ENCODE measurements at places on chromosomes 2 and 18.

DNA sequence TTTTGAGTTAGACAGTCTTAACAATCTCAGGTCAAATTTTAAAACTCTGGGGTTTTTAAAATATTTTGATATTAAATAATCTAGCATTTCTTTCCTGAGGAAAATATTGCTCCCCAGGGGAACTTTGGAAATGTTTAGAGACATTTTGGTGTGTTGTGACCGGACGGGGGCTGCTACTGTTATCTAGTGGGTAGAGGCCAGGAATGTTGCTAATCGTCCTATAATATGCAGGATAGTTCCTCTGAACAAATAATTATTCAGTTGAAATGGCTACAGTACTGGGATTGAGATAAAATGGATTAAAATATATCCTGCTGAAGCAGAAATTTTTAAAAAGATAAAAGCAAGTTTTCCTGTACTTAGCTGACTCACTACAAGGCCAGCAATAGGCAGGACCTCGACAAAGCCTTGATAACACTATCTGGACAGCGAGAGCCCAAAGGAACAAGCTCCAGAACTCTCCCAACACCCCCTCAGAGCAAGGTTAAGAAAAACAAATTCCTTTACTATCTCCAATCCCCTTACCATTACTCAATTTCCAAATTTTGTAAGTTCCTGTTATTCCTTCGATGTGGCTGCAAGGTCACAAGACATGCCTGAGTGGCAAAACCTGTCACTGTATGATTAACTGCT lies 1407.4 kb downstream of the SUCLG1 start:
- no peaks in the 10 kb centered on the region for H3K36me3 ChIP-seq
- peaks cover 36% of the 10 kb centered on the region for H3K4me1 ChIP-seq
- H3K27ac ChIP-seq = peak overlapping the region; percentile 67
- H3K27me3 ChIP-seq = no peaks in the 10 kb centered on the region

DNA sequence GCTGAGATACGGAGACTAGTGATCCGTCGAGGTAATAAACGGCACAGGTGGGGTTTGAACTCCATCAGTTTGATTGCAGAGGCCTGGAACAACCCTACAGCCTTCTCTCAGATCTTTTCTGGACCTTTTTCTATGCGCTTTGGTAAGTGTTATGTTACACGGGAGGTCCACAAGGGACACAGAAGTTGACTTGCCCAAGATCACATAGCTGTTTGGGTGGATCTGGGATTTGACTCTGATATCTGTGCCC lies 1.1 kb upstream of the DNPEP start:
- no peak overlapping the region for H3K4me3 ChIP-seq
- DNase-seq = no peak
- H3K27me3 ChIP-seq = peaks cover 2% of the 10 kb centered on the region
- H3K36me3 ChIP-seq = no peaks in the 10 kb centered on the region
- peaks cover 9% of the 10 kb centered on the region for H3K4me1 ChIP-seq

DNA sequence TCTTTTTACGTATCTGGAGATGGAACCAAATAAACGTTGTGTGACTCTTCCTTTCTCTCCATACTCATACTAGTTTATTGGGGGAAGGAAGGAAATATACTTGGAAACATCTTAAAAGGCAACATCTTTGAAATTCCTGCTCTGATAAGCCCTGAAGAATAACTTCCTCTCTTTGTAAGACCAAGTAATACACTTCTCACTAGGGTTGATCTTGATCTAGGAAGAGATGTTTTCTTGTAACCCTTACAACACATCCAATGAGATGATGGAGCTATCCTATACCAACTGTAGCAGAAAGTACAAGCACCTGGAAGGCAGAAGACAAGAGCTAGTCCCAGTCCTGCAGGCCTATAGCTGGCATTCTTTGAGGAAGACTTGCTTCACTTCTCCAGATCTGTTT lies 2.0 kb downstream of the ANKRD44 start:
- peaks cover 6% of the 10 kb centered on the region for H3K27me3 ChIP-seq
- no peaks in the 10 kb centered on the region for H3K36me3 ChIP-seq
- no peak overlapping the region for H3K27ac ChIP-seq
- no peak overlapping the region for H3K4me3 ChIP-seq

GRCh38 chr18:29753379-29753778 lies 1289.2 kb downstream of the DSC3 start:
- no peak for DNase-seq
- H3K27me3 ChIP-seq = no peaks in the 10 kb centered on the region

DNA sequence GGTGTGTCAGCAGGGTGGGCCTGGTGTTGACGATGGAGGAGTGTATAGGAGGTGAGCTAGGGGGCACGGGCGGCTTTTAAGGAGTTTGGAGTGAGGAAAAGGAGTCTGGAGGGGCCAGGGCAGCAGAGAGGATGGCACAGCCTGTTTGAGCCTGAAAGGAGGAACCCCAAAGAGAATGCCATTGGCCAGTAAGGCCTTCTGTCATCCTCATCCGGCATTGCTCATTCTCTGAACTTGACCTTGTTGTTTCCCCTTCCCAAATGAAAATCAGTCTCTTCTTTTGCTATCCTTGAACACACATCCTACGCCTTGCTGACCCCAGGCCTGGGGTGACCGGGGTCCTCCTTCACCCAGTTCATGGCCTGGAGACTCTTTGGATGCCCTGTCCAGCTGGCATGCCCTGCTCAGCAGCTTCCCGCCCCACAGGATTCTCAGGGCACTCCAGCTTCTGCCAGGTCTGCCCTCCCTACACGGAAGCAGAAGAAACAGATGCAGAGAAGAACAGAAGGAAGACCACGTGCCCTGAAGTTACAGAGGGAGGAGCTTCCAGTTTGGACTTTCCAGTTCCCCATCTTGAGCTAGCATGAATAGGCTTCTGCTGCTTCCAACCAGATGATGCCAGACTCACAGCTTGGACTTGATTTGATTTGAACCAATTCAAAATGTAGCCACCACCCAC lies 20.5 kb upstream of the KIF3C start:
- H3K27ac ChIP-seq = no peak overlapping the region
- no peak overlapping the region for H3K4me3 ChIP-seq
- H3K27me3 ChIP-seq = no peaks in the 10 kb centered on the region
- no peak for DNase-seq
- H3K36me3 ChIP-seq = no peaks in the 10 kb centered on the region

DNA sequence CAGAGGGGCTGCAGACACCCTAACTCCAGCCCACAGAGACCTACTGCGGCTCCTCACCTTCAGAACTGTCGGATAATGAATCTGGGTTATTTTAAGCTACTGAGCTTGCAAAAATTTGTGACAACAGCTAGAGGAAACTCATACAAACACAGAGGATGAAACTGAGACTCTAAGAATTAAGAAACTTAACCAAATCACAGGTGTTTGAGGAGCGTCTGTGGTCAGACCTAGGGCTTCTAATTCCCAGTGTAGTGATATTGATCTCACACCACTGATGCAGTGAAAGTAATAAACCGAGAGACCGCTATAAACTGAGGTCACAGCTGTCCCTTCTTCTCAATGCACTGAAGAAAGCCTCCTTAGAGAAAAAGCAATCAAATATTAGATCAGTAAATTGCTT lies 110.1 kb downstream of the RGPD3 start:
- no peak for DNase-seq
- no peak overlapping the region for H3K4me3 ChIP-seq
- no peaks in the 10 kb centered on the region for H3K36me3 ChIP-seq

- peaks cover 15% of the 10 kb centered on the region for H3K4me1 ChIP-seq
- H3K27me3 ChIP-seq = no peaks in the 10 kb centered on the region
- no peak for DNase-seq
- H3K4me3 ChIP-seq = no peak overlapping the region
- H3K27ac ChIP-seq = no peak overlapping the region
Observed at GRCh38 chr18:48787203-48788151, 163.3 kb downstream of the SMAD7 start.

DNA sequence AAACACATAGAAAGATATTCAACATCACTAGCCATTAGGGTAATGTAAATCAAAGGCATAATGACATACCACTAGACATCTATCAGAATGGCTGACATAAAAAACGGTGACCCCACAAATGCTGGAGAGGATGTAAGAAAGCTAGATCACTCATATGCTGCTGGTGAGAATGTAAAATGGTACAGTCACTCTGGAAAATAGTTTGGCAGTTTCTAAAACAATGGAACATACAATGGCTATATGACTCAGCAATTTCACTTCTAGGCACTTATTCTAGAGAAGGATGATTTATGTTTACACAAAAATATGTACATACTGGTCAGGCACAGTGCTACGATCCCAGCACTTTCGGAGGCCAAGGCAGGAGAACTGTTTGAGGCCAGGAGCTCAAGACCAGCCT lies 87.3 kb downstream of the COLEC12 start:
- H3K27me3 ChIP-seq = no peaks in the 10 kb centered on the region
- peak; percentile 76 for DNase-seq
- no peaks in the 10 kb centered on the region for H3K36me3 ChIP-seq
- peaks cover 14% of the 10 kb centered on the region for H3K4me1 ChIP-seq
- peak overlapping the region; percentile 43 for H3K27ac ChIP-seq
- H3K4me3 ChIP-seq = no peak overlapping the region

All from endothelial cell of umbilical vein (primary cell).